ENCODE measurements at places on chromosomes 2 and 18.

- DNase-seq = no peak
These were observed 39.6 kb downstream of the FAM171B start for GRCh38 chr2:186733414-186733813.

DNA sequence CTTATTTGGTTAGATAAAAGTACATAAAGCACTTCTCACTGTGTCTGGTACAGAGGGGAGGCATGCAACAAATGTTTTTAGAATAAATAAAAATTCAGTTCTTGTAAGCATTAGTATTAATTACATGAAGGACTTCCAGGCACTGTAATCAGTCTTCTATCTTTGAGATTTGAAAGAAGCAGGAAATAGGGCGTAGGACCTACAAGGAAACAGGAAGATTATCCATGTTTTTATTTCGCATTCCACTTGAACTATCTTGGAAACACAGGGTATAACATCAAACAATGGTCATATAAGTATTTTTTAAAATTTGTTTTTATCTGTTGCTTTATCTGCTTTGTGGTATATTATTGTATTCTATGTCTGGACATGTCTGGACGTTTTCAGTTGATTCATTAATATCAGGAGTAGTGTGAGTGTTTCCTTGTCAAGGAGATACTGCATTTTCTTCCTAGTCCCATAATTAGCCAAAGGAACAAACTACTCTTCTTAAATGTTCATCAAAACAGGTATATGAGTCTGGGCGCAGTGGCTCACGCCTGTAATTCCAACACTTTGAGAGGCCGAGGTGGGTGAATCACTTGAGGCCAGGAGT, 32.5 kb downstream of the BMPR2 start:
- DNase-seq = no peak

GRCh38 chr18:74284980-74285355, 6.8 kb downstream of the CYB5A start:
- no peak for DNase-seq

GRCh38 chr18:46261799-46262198, 157.6 kb downstream of the HAUS1 start:
- DNase-seq = no peak

DNA sequence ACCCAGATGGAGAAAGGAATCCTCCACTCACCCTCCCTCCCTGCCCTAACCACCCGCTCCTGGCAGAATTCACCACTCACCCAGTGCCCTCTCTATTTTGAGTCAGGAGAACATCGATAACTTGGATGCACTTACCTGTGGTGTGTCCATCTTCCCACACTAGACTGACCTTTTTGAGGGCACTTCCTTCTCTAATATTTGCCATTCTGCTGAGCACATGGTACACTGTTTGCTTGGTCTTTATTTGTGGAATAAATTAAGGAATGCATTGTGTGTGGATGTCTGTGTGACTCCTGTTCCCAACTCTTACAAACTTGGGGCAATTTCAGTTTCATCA, 133.7 kb downstream of the ACKR3 start:
- no peak for DNase-seq

GRCh38 chr2:80719607-80720006, 415.1 kb upstream of the LRRTM1 start:
- DNase-seq = no peak

DNA sequence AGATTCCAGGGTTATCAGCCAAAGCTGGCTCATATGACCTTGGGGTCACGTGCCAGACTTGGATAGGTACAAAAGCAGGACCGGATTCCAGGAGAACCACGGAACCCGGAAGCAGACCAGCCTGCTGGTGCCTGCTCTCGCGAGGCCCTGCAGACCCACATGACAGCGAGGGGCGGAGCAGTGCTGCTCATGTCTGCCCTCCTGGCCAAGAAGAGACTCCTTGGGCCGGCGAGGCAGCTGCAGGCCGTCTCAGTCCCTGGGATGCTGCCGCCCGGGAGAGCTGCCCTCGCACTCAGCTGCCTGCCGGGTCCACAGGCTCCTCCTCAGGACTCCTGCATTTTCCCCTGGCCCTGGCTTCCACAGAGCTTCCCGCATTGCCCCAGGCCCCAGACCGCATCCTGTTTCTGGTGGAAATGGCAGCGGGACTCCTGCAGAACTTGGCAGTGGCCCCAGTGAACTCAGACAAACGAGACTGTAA, 739.5 kb downstream of the SOCS6 start:
- DNase-seq = no peak

- DNase-seq = no peak
These were observed 31.7 kb downstream of the SPP2 start for GRCh38 chr2:234081970-234082822.

DNA sequence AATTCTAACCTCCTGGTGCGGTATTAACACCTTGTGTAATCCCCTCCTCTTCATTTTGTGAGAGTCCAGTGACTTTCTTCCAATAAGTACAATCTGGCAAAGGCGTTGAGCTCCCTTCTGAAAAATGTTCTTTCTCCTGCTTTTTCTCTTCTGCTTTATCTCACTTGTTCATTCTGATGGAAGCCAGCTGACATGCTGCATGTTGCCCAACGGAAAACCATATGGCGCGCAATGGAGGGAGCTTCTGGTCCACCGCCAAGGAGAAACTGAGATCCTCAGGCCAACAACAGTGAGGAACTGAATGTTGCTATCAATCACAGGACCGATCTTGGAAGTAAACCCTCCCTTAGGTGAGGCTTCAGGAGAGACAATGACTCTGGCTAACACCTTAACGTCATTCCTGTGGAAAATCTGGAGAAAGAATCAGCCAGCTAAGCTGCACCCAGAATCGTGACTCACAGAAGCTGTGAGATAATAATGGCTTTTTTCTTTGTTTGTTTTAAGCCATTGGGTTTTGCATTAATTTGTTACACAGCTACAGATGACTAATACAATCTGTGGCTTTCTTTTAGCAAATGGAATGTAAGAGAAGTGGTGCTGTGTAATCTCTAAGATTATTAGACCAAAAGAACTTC, 1323.9 kb upstream of the DDX18 start:
- DNase-seq = no peak

DNA sequence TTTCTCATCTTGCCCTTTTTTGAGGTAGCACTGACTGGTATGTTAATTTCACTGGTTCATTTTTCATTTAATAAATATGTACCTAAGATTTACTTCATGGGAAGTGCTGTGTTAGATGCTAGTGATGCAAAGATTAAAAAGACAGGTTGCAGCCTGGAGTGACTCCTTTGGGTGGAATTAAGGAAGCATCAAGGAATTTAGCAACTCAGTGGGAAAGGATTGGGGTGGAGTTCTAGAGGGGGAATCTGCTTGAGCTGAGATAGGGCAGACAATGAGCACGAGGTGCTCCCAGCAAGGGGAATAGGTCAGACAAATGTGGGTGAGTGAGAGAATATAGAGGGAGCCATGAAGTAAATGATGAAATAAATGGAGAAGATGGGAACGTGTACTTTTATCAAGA, 57.0 kb downstream of the LYPD6 start:
- no peak for DNase-seq

DNA sequence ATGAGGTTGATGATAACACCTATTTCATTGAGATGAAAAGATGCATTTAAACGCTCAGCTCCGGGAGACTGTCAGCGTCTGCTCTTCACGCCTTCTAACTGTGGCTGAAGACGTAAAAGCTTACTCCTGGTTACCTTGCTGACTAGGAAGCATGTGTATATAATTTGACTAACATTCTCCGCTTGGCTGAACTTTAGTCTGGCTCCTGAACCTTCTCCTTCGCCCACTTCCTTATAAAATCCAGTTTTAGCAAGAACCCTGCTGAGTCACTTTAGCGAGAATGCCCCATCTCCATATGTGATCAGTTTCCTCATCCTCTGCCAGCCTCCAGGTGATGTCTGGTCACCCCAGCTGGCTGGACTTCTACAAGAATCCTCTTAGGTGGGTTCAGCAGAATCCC, 12.7 kb upstream of the CREG2 start:
- no peak for DNase-seq

DNA sequence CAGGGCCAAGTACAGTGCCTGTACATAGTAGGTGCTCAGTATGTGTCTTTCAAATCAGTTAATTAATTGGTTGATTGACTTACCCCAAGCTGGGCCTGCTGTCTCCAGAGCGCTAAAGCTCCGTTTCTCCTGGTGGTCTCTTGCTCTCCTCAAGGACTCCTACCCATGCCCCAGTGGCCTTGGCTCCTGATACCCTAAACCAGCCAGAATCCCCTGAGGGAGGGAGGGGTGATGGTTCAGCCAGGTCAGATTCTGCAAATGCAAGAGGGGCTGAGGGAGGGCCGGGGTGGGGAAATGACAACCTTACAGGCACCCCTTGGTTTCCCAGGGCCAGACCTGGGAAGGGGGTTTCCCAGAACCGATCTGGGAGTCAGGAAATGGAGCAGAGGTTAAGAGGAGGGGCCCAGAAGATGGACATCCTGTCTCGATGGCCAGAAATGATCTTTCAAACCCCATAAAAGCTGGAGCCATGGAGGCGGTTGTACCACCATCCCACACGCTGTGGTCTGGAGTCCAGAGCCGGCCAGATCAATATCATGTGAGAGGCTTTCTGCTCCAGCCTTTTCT, 209.1 kb downstream of the TNS1 start:
- no peak for DNase-seq

- DNase-seq = no peak
These were observed 29.1 kb downstream of the HPCAL1 start for GRCh38 chr2:10331702-10332401.

GRCh38 chr2:152480821-152481399, 145.9 kb downstream of the FMNL2 start:
- DNase-seq = no peak

DNA sequence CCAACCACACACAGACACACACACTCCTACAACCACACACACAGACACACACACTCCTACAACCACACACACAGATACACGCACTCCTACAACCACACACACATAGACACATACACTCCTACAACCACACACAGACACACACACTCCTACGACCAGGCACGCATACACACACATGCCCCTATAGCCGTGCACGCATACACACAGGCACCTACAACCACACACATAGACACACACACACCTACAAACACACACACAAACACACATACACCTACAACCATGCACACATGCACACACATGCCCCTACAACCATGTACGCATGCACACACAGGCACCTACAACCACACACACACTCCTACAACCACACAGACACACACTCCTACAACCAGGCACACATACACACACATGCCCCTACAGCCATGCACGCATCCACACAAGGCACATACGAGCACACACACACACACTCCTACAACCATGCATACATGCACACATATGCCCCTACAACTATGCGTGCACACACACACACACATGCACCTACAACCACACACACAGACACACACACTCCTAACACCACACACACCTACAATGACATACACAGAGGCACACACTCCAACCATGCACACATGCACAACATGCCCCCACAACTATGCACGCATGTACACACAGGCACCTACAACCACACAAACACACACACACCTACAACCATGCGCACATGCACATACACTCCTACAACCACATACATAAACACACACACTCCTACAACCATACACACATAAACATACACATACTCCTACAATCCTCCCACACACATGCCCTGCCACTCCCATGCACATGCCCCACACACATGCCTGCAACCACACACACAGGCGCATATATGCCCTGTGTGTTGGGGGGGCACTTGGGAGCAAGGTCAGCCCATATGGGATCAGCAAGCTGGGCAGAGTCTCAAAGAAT, 19.1 kb upstream of the TEX51 start:
- no peak for DNase-seq

DNA sequence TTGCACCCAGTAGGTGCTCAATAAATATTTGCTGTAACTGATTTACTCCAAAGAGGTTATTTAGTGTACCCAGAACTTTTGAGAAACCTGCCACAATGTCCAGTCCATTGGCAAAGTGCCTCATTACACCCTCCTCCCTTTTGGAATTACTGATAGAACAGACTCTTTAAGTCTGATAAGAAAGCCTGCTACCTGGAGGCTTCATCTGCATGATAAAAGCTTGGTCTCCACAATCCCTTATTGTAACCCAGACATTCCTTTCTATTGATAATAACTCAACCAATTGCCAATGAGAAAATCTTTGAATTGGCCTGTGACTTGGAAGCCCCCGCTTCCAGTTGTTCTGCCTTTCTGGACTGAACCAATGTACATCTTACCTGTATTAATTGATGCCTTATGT, 281.2 kb upstream of the FBXO11 start:
- DNase-seq = no peak

DNA sequence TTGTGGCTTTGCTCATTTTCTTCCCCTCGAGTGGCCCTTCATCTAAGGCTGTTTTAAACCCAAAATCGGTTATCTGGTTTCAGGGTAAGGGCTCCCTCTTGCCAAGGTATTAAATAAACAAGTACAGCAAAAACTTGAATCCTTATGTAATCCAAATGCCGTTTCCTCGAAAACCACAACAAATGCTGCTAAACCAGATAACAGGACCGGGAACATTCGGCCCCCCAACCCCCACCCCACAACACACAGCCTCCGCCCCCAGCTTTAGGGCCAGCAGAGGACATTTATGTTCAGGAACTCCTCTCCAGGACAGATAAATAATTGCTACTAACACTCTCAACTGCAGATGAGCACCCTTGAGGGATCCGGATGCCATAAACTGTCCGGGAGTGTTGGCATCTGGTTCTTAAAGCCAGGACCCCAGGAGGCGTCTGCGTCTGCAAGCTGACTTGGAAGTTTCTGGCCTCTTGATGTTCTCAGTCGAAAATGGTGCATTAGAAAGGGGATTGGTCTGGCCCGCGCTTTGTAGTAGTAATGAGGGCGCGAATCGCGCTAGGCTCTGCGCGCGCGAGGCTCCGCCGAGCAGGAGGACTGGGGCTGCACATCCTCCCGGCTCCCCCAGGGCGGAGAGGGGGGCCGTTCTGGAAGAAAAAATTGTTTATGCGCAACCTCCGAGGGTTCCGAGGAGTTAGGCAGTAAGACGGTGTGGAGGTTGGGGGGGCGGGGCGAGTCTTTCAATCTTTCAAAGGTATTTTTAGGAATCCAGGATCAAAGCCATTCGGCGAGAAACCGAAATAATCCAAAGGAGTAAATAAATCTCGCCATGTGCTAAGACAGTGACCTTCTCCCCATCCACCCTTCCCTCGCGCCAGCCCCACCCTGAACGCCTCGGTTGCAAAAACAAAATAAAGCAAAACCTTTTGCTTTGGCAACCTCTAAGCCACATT, 3.9 kb upstream of the ID2 start:
- peak; percentile 60 for DNase-seq

DNA sequence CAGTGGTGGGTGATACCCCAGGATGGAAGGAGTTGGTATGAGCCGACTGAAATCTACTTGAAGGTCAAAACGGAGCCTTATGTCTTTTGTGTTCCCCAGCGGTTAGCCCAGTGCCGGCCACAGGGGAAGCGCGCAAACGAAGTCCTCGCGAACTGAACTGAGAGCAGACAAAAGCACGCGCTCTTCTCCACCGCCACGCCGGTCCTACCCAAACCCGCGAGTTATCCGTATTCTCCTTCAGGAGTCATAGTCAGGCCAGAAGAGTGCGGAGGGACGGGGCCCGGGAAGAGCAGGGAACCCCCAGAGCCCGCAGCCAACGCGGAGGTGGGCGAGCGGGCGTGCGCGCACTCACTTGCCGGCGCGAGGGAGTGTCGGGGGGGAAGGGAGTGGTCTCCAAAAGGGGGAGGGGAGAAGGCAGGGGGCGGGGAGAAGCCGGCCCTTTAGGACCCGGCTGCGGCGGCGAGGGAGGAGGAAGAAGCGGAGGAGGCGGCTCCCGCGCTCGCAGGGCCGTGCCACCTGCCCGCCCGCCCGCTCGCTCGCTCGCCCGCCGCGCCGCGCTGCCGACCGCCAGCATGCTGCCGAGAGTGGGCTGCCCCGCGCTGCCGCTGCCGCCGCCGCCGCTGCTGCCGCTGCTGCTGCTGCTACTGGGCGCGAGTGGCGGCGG, at the start of gene IGFBP2:
Gene IGFBP2 (plus strand): TSS at position 469 of the 664 bp plus-strand sequence. CDS start 104 bp downstream, at position 573.
- DNase-seq = peak; percentile 69
